ENCODE measurements at places on chromosomes 5 and 9.
A peak's percentile ranks its signal among the peaks of the same experiment; 100 is the strongest.

DNA sequence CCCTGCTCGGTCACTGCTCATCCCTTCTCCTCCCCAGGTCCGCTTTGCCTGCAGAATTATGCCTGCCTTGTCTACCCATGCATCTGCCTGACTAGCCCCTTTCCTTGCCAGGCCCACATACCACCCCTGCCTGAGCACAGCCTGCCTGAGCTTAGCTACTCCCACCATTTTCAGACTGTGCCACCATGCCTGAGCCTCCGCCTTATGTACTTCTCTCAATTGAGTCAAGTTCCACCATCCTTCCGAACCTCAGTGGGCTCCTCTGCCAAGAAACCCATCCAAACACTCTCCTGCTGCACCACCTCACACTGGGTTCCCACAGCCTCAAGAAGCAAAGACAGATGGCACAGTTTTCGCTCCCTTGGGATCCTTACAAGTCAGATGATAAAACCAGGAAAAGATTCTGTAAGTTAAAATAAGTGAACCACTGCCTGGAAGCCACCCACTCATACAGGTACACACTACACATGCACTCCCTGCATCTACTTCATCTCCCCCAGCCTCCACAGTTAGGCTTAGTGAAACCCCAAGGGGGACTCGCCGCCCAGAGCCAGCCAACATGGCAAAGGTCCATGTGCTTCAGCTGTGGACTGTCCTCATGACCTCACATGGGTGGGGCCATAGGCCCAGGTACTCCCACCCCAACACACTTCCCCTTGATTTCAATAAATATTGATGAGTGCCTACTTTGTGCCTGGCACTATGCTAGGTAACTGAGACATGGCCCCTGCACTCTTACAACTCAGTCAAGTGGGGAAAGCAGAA is 23.1 kb downstream of the P4HA2 start:
- peak; percentile 56 for DNase-seq

DNA sequence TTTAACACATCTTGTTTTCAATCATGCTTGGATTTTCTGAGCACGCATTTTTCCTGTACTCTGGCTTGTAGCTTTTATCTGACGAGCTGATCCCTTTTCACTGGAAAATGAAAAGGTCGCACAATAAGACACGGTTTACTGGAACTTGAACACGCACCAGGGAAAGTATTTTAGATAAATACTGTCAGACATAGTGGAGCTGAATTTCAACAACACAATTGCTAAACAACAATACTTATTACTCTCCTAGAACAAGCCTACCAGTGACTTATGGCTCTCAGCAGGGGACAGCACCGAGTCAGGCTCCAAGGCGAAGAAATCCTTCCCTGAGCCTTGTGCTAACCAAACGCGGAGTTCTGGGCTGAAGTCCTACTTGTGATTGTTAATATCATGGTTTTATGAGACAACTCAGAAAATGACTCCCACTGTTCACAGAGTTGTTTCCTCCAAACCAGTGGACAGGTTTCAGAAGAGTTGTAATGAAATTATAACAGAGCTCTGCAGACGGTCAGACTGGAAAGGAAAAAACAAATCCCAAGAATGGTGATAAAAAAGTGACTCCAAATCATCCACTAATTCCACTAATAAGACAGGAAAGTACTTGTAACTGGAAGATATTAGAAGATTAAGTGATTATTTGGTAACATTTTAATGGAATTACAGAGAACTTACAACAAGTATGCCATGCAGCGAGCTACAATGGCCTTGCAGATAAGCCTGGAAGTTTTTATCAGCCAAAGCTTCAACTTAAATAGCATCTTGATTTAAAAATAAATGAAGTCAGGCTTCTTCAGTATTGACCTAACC is 359.6 kb downstream of the EBF1 start:
- no peak for DNase-seq

DNA sequence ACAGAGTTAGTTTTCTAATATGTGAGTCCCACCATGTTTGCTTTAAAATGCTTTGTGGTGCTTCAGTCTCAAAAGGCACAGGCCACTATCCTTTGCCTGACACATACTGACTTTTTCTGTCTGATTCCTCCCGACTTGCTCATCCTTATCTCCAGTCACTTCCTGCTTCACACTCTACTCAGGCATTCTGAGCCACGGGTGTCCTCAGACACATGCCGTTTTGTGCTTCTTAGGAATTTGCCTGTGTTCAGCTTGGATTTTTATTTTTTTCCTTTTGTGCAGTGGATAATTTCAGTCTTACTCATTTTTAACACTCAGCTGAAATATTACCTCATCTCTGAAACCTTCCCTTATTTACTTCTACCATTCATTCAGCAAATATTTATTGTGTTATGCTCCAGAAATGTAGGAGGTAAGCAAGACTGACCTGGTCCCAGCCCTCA is 54.1 kb downstream of the MAN2A1 start:
- peak; percentile 75 for DNase-seq

DNA sequence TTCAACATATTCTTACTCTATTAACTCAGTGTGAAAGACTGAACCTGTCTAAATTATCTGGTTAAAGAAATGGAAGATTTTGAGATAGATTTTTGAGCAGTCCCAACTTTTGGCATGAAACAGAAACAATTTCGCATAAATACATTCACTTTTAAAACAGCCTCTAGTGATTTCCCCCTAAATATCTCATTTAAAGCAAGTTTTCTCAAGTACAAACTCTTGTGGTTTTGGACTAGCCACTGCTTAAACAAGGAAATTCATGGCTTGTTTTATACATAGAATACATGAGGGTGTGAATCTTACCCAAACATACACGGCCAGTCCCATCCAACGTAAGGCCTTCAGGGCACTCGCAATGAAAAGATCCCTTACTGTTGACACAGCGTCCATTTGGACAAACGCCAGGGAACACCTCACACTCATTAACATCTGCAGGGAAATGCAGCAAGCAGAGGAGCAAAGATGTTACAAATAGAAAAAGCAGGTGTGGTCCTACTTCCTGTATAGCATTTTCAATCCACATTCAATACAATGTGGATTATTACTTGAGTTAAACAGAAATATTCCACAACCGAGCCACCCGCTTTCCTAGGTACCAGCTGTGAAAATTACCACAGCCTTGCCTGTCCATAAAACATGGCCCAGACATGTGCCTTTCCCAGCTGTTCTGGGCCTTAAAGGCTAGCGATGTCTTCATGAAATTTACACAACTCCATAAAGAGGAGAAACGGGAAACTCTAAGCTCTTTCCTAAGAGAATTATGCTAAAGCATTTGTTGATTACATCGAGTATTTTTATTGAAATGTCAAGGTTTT is 188.8 kb downstream of the FBN2 start:
- DNase-seq, result no peak

- no peak for DNase-seq
These were observed 921.8 kb downstream of the NR2F1-AS1 start for GRCh38 chr5:92659246-92659645.

- no peak for DNase-seq
These were observed 59.6 kb downstream of the C9orf152 start for GRCh38 chr9:110148384-110148783.

DNA sequence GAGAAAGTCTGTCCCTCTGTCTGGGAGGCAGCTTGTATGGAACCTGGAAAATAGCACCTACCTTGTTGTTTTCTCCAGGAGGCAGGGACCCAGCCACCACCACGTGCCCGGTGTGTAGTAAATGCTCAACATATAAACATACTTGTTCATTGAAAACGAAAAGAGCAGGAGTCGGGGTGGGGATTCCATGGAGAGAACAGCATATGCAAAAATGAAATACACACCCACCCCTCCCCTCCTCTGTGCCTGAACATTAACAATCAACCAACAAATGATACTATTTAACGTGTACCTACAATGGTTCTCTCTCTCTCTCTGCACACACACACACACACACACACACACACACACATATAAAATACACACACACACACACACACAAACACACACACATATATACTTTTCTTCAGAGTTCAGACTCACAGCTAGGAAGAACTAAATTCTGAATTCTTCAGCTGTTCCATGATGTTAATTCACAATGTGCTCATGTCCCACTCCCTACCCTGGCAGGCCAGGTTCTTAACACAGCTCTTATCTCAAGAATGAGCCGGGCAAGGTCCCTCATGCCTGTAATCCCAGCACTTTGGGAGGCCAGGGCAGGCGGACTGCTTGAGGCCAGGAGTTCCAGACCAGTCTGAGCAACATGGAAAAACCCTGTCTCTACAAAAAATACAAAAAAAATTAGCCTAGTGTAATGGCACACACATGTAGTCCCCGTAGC is 16.3 kb upstream of the DENND1A start:
- DNase-seq, result no peak

- no peak for DNase-seq
These were observed 2.1 kb upstream of the INPP5E start for GRCh38 chr9:136441681-136442245.

DNA sequence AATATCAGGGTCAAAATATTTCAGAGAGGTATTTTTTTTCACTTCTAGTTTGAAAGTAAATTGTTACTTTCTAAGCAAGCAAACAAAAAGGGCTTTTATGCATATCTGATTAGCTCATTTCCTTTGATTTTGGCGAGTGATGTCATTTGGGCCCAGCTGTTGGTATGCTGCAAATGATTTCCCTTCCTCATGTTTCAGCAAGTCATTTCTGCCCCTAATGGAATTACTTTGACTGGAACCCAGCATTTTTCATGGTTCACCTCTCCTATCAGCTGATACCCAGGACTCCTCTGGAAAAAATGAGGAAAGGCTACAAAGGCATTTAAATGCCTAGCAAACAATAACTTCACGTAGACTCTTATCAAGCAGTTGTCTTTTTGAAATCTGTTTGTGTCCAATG is 500.6 kb downstream of the EBF1 start:
- DNase-seq, result peak; percentile 58

GRCh38 chr5:135456238-135457099 is 4.3 kb upstream of the TIFAB start:
- DNase-seq, result peak; percentile 76

GRCh38 chr5:169431386-169431785 is 130.4 kb upstream of the SLIT3 start:
- DNase-seq, result no peak

DNA sequence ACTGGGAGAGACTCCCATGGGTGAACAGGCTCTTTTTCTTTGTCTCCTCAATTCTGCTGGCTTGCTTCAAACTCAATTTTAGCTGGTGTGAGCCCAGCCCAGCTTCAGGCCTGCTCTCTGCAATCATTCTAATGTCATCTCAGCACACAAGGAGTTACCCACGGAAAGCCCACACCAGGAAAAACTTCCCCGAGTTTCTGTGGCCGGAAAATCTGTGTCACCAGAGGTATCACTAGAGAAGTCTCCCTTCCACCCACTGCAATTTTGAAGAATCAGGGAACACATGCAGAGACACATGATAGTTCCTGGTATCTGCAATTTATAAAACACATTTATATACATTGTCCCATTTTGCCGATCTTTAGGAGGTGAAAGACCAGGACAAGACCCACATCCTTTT is 13.5 kb upstream of the NDFIP1 start:
- DNase-seq, result no peak

- no peak for DNase-seq
These were observed 85.5 kb upstream of the MAP1B start for GRCh38 chr5:72021651-72022357.

Data from myocyte (in vitro differentiated cells).